ENCODE measurements at places on chromosomes 6 and 20.

DNA sequence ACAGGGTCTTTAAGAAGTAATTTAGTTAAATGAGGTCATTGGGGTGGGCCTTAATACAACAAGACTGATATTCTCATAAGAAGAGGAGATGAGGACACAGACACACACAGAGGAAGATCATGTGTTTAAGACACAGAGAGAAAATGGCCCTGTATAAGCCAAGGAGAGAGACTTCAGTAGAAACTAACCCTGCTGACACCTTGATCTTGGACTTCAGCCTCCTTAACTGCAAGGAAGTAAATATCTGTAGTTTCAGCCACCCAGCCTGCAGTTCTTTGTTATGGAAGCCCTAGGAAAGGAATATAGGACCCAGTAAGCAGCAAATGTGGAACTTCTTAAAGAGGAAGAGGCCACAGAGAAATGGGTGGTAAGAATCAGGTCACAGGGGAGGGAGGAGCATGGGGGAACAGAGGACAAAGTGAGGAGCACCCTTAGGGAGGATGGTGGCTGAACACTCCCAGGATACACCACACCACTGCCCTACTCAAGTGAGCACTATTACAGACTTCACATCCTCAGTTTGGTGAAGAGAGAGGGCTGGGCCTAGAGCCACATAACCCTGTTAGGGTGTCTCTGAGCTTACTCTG lies 762 bp downstream of the SIRPB1 start:
- DNase-seq, result no peak

GRCh38 chr20:42857446-42857845 lies 332.3 kb downstream of the PTPRT start:
- DNase-seq, result no peak

- no peak for DNase-seq
Measured at GRCh38 chr20:10897336-10897735, 223.5 kb upstream of the JAG1 start.

DNA sequence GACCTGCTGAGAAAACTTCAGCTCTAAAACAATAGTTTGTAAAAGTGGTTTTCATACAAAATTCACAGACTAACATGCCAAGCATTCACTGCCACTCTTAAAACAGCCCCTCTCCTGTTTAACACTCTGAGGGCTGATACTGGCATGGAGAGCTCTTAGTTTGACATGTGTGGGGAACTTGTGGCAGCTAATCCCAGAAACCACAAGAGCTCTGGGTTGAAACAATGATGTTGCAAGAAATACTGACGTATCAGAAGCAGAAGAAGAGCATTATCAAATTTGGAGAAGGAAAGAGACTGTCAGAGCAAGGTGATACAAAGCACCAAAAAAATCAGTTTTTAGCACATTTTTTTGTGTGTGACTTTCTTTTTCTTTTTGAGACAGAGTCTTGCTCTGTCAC lies 5.1 kb downstream of the BEND3 start:
- DNase-seq, result no peak

DNA sequence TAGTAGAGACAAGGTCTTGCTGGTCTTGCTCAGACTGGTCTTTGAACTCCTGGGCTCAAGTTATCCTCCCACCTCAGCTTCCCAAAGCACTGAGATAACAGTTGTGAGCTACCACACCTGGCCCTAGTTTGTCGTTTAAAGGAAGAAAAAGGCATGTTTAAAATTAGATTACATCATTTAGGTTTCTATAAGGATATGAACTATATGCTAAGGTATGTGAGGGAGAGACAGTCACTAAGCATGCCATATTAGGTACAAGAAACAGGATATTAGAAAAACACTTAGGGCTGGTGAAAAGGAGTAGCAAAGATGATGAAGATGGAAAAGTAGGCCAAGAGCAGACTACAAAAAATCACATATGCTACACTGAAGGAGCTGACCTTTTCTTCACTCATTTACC lies 106.4 kb downstream of the ASCC3 start:
- DNase-seq, result no peak
